Right forelimb (tissue), 1 donor: ENCODE measurements at places on chromosomes 3 and 15.

GRCh38 chr15:62219799-62220198 lies 54.7 kb upstream of the C2CD4B start:
- no peak for DNase-seq

DNA sequence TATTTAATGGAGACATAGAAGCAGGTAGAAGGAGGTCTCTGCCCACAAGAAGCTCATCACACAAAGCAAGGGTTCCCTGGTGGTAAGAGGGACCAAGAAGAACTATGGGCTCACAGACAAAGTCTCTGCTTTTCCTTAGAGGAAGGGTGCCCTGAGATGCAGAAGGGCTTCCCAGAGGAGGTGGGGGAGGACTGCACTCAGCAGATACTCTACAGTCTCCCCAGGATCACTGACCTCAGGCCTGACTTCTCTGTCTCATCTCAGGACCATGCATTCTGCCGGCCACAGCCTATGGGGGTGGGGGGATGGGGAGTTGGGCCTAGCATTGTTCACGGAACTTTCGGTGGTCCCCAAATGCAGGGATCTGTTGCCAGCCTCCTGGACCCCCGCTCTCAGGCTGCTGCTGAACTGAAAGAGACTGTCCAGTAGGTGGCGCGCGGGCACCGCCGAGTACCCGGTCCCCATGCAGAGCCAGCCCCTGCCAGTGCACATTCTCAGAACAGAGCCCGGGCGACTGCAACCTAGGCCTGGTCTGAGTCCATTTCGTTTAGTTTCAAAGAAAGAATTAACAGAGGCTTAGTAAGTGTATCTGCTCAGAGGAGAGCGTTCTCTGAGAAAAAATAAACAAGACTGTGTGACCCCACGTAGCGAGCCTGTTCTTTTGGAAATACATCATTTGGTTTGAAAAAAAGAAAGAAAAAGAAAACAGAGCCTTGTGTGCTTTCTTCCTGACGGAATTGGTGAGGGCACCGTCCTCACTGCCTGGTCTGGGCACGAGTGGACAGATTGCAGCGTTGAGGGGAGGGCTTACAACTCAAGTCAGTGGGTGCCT lies 74.1 kb downstream of the LRTM1 start:
- DNase-seq: peak; percentile 88

GRCh38 chr3:42451546-42452230 lies 41.3 kb upstream of the LYZL4 start:
- DNase-seq: no peak

GRCh38 chr3:69848113-69848512 lies 108.8 kb downstream of the MITF start:
- DNase-seq: no peak

DNA sequence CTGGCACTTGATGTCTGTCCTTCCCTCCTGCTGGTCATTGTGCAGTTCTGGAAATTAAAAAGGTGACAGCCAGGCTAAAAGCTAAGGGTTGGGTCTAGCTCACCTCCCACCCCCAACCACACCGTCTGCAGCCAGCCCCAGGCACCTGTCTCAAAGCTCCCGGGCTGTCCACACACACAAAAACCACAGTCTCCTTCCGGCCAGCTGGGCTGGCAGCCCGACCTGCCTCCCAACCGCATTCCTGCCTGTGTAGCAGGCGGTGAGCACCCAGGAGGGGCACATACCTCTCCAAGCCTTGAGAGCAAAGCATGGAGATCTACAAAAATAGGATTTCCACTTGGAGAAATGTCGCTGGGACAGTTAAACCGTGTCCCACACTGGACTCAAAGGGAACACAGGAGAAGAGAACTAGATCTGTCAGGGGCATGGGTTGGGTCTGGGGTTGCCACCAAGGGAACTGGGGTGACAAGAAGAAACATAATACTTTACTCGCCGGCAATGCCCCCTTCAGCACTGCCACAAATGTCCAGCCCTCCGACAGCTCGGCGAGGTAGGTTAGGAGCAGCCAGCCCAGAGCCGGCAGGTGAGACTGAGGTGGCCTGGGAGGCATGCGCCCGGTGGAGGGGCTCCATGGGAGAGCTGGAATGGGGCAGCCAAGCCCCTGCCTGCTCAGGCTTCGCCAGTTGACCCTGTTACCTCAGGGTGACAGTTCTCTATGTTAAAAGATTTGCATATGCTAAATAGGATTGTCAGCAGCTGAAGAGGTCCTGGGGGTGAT lies 52.2 kb downstream of the EXOG start:
- no peak for DNase-seq

DNA sequence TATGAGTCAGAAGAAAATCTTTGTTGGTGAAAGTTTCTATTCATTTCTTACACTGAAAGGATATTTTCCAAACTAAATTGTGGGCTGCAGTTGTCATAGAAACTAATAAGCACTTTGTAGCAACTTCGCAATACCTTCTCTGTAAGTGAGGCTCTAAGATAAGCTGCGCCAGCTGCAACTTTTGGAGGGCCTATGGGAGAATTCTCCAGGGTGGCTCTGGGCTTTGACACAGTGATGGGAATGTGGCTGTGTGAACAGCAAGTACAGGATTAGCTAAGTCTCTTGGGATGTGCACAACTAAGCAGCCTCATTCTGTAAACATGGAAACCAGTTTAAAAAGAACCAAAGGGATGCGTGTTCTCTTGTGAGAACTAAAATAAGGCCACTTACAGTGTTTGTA lies 124.6 kb upstream of the SGO1 start:
- peak; percentile 63 for DNase-seq

DNA sequence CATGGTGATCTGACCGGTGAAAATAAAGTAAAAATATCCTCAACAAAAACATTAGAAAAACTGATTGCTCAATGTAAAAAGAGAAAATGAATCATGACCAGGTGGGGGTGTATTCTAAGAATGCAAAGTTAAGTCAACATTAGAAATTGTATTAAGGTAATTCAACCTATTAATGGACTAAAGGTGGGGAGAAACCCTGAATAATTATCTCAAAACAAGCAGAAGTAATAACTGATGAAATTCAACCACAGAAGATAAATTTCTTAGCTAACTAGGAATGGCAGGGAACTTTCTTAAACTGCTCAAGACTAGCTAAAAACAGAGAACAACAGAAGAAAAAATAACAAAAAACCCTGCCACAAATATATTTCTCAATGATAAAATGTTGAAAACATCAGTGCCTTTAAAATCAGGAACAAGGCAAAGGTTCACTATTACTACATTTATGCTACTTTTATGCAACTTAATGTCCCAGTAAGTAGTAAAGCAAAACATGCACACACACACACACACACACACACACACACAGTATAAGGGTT lies 204.4 kb upstream of the THBS1 start:
- no peak for DNase-seq

- no peak for DNase-seq
Measured at GRCh38 chr3:66048051-66048395, 9.3 kb upstream of the MAGI1 start.

DNA sequence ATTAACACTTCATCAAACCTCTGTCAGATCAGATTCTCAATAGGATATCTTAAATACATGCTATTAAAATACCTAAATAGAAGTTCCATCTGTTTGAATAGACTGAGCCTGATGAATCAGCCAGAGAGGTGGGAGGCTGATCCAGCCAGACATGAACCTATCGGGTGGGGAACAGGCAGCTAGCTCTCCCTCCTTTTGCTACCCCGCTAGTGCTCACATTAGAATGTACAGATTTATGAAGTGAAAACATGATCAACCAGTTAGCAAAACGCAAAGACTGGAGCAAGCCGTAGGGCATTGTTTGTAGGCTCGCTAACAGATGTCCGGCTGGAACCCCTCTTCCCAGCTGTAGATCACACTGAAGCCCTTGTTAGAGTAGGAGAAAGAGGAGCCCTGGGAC lies 54.4 kb downstream of the GTF2E1 start:
- no peak for DNase-seq

- no peak for DNase-seq
Measured at GRCh38 chr3:9901967-9902366, 681 bp upstream of the IL17RE start.

DNA sequence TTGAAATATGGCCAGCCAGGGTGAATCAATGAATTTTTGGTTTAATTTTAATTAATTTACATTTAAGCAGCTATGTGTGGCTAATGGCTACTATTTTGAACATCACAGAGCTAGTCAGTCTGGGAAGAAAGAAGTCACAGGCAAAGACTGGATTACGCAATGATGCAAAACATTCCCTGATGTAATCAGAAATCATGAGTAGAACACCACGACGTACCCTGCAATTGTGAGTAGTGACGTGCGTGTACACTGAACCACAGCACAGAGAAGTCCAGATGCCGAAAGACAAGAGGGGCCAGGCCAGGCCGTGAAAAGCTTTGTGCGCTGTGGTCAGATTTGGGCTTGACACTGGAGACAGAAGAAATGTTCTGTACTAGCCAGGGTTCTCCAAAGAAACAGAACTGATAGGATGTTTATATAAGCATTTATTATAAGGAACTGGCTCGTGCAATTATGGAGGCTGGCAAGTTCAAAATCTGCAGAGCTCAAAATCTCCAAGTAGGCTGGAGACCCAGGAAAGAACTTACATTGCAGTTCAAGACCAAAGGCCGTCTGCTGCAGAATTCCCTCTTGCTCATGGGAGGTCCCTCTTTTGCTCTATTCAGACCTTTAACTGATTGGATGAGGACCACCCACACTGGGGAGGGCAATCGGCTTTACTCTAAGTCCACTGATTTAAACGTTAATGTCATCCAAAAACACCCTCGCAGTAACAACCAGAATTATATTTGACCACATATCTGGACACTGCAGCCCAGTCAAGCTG lies 44.6 kb downstream of the SH3BP5 start:
- no peak for DNase-seq

- no peak for DNase-seq
Measured at GRCh38 chr15:76795217-76795616, 109.9 kb downstream of the SCAPER start.

DNA sequence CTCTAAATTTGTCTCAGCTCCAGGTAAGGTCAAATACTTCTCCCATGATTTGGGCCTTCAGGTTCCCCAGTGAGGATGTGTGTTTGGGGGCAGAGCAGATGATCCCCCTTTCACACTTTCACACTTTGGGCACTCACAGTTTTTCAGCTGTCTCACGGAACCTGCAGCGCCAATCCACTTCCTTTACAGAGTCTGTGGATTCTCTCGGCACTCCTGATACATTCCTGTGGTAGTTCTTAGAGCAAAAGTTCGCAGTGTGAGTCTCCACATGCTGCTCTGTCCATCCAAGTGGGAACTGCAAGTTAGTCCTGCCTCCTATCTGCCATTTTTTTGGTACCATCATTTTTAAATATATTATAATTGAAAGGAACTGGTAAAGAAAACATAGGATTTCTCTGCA lies 20.2 kb upstream of the CPOX start:
- no peak for DNase-seq

DNA sequence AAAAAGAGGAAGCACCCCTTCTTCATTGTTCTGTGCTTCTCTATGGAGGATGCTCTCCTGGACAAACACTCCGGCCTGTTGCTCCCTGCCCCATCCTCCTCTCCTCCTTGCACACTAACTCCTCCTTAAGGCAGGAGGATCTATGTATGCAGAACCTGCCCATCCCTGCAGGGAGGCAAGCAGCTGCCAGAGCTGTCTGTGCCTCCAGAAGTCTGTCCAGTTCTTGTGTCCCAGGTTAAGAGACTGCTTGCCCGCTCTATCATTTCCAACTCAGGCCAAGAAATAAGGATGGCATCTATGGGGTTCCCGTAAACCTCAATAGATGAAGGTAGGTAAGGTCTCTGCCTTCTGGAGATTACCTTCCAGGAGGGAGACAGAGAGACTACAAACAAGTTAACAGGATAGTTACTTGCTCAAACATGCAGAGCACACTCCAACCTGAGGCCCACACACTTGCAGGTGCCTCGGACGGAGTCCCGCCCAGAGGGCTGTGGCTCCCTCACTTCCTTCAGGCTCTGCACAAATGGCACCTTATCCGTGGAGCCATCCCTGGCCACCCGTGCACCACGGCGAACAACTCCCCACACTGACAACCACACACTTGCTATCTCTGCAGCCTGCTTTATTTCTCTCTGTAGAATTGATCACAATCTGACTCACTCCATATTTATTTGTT lies 6.9 kb downstream of the XXYLT1 start:
- no peak for DNase-seq

GRCh38 chr3:150323770-150324169 lies 84.3 kb upstream of the TSC22D2 start:
- no peak for DNase-seq

GRCh38 chr3:47007482-47008233 lies 28.2 kb downstream of the NBEAL2 start:
- peak; percentile 47 for DNase-seq

DNA sequence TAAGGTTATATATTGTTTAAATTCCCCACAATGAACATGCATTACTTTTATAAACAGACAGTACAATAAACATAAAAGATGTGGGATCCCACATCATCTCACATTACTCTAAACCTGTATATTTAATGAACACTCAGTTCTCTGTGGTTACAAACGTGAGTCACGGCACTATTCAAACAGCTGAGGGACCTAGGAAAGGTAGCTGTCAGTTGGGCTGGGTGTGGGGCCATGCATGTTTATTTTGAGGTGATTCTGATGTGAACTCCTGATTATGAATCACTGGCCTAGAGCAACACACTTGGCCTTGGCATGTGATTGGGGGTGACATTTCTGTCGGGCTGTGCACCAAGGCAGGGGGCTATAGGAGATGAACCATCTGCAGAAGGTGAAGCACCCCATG lies 147.6 kb upstream of the HACD2 start:
- no peak for DNase-seq

DNA sequence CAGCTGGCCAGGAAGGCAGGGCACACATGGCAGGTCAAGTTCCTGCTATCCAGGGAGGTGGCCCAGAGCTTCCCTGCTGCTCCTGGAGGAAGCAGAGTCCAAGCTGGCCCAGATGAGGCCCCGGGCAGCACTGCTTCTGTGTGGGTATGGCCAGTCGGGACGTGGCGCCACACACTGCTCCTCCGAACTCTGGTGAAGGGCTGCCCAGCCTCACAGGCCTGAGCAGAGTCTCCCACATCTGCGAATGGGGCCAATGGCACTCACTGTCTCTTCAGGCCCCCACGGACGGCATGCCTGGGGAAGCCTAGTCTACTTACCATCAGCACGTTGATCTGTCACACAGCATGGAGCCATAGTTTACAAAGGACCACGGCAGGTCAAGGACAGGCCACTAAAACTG lies 2.5 kb upstream of the PLA2G4F start:
- no peak for DNase-seq

- no peak for DNase-seq
Measured at GRCh38 chr3:156251424-156251823, 131.0 kb downstream of the KCNAB1 start.

GRCh38 chr3:105944276-105944675 lies 75.5 kb upstream of the CBLB start:
- no peak for DNase-seq

GRCh38 chr3:134652409-134652831 lies 1.6 kb upstream of the KY start:
- DNase-seq: no peak

- DNase-seq: no peak
Measured at GRCh38 chr15:92009162-92009561, 155.7 kb downstream of the SLCO3A1 start.

- DNase-seq: no peak
Measured at GRCh38 chr3:25088284-25088683, 339.8 kb upstream of the RARB start.

- no peak for DNase-seq
Measured at GRCh38 chr15:25422021-25422420, 16.8 kb downstream of the UBE3A start.
